ENCODE measurements at places on chromosomes 2 and 18. TPM values are rescaled to one million over a fixed set of nuclear protein-coding genes. Genes with fewer than 3 reads are reported as not detected.

DNA sequence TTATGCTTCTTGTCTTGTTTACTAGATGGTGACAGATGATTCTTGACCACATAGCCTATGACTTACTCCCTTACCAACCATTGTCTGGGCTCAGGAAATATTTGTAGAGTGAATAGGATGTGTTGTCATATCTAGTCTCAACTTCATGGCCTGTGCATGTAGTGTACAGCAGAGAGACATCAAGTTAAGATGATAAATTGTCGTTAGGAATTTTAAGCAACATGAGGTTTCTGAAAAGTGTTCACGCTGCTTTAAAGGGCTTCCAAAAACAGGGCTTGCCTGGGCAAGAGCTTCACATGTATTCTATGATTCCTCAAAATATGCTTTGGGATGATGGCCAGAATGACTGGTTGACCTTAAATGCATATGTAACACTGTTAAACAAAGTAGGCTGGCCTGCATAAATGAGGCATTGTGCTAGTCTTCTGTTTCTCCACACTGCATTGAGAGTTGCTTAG lies 424.0 kb downstream of the RND3 start:
- DNase-seq, result no peak

DNA sequence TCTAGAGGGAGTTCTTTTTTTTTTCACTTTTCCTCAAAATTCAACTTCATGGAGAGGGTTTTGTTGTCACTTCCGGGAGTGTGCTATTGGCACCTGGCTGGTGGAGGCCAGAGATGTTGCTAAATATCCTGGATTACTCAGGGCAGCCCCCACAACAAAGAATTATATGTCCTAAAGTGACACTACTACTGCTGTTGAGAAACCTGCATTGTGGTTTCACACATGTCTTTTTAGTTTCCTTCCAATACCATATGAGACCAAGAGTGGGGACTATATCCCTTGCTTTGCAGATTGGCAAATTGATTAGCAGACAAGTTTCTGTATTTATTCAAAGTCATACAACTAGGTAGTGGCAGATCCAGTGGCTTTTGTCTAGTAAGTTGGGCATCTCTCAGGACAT lies 826.8 kb downstream of the TRIB2 start:
- no peak for DNase-seq

DNA sequence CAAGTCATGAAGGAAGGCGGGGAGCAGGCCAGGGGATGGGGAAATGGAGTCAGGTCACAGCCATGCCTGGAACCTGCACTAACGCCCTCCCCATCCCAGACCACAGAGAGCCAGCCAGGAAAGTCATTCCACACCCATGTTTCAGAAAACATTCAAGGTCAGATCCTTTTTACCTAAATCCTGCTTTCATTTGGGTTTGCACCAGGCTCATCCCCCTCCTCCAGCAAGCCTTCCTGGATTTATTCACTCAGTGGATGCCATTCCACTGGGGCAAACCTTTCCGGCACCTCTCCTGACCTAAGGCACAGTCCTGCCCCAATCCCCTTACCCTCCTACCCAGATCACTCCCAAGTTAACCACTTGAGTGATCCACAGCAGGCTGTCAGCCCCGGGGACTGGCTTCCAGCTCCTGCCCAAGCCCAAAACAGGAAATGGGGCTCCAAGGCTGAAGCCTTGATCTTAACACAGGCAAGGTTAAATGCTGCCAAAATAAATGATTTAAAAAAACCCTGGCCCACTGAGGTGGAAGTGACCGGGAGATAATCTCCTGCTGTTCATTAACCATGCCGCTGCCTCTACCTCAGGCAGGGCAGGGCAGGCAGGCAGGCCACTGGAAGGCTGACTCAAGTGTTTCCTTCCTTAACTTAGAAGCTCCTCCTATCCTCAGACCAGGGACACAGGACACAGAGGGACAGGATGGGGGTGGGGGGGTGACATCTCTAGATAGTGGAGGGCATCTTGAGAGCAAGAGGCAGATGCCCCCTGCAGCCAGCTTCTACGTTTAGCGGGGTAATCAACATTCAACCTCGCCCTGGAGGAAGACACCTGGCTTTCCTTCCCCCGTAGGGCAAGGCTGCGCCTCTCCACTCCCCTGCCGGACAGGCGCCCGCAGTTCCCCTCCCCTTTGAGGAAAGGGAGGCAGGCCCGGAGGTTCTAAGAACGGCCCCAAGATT lies 1.4 kb downstream of the RAB11FIP5 start:
- DNase-seq, result peak; percentile 50

DNA sequence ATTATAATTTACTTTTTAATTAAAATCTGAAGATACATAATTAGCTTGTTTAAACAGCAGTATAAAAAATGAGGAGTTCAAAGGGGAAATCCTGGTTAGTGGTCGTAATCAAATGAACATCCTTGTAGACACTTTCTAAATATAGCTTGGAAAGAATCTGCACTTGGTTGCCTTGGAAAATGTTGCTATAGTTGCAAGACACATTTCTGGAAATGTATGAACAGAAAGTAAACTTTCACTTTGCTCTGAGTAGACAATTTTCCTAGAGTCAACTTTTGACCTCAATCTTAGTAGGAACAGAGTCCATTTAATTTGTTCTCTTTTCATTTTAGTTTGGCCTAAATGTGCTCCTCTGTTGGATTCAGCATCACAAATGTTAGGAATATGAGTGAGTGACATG lies 38.3 kb downstream of the GCA start:
- DNase-seq, result no peak

GRCh38 chr2:3059141-3059925 lies 318.3 kb downstream of the EIPR1 start:
- DNase-seq, result no peak

FAM124B gene
- total RNA-seq, result 1.2 TPM

GRCh38 chr18:21960189-21960588 lies 209.2 kb upstream of the GATA6 start:
- no peak for DNase-seq

PROM2 gene
- total RNA-seq, result 202 TPM

GRCh38 chr2:225597911-225598310 lies 198.4 kb downstream of the NYAP2 start:
- DNase-seq, result no peak

LRRC30 gene
- total RNA-seq, result not detected

IL37 gene
- 0.29 TPM for total RNA-seq

DNA sequence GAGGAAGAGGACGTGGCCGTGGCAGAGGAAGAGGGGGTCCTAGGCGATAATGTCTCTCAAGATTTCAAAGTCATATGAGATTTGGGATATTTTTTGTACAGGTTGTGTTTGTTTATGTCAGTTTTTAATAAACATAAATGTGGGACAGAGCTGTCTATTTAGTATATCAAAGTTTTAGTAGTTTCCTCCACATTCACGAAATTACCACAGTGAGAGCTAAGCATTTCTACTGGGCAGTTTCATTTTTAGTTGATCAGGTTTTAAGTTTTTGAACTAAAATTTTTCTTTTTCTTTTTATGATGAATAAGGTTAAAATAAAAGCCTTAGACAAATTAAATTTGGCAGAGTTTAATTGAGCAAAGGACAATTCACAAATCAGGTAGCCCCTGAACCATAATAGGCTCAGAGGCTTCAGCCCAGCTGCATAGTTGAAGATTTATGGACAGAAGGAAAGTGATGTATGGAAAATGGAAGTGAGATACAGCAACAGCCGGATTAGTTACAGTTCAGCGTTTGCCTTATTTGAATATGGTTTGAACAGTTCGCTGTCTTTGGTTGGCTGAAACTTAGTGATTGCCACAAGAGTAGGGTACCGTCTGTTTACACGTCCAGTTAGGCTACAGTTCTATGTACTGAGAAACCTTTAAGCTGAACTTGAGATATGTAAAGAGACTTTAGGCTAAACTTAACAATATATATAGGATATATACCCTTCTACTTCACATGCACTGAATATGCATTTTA lies 17.1 kb downstream of the SNRPD1 start:
- DNase-seq, result no peak

- no peak for DNase-seq
Measured at GRCh38 chr2:30135541-30135940, 11.3 kb upstream of the YPEL5 start.

GRCh38 chr18:79780547-79780946 lies 17.2 kb upstream of the KCNG2 start:
- DNase-seq, result no peak

- DNase-seq, result peak; percentile 60
Measured at GRCh38 chr18:332721-333510, 65.1 kb upstream of the THOC1 start.
